ENCODE measurements at places on chromosomes 16 and 17.

DNA sequence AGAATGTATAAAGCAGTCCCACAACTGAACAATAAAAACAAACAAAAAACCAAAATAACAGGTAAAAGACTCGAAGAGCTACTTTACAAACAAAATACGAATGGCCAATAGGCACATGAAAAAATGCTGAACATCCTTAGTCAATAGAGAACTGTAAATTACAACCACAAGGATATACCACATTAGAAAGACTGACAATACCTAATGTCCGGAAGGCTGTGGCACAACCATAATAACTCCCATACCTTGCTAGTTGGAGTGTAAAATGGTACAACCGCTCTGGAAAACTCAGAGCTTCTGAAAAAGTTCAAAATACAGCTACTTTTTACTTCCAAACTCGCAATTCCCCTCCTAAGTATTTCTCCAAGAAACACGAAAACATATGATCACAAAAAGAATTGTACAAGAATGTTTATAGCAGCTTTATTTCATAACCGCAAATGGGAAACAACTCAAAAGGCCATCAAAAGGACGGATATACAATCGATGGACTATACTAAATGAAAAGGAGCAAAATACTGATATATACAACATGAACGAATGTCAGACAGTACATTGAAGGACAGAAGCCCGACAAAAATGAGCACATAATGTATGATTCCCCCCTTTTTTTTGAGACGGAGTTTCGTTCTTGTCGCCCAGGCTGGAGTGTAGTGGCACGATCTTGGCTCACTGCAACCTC is 2.3 kb downstream of the TP53 start:
- no peak for DNase-seq

- DNase-seq, result peak; percentile 53
Observed at GRCh38 chr17:39920218-39921210, 2.1 kb upstream of the GSDMB start.

DNA sequence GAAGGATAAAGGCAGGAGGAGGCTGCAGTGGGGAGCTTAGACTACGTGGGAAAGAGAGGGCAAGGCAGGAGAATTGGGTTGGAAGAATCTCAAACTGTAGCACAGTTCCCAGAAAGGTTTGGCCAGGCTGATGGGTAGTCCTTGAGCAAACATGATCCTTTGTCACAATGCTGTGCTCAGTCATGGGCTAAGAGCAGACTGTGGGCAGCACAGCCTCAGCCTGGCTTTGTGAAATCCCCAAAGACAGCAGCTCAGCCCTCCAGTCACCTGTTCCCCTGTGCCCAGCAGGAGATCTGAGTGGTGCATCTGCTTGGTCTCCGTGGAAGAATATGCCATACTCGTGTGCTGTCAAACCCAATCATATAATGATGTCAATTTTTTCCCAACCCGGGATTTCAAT is 10.6 kb upstream of the ENGASE start:
- no peak for DNase-seq

GRCh38 chr16:57128771-57129389 is 36.5 kb downstream of the CPNE2 start:
- DNase-seq, result no peak

- DNase-seq, result no peak
Observed at GRCh38 chr17:52789829-52790228, 631.3 kb upstream of the CA10 start.

DNA sequence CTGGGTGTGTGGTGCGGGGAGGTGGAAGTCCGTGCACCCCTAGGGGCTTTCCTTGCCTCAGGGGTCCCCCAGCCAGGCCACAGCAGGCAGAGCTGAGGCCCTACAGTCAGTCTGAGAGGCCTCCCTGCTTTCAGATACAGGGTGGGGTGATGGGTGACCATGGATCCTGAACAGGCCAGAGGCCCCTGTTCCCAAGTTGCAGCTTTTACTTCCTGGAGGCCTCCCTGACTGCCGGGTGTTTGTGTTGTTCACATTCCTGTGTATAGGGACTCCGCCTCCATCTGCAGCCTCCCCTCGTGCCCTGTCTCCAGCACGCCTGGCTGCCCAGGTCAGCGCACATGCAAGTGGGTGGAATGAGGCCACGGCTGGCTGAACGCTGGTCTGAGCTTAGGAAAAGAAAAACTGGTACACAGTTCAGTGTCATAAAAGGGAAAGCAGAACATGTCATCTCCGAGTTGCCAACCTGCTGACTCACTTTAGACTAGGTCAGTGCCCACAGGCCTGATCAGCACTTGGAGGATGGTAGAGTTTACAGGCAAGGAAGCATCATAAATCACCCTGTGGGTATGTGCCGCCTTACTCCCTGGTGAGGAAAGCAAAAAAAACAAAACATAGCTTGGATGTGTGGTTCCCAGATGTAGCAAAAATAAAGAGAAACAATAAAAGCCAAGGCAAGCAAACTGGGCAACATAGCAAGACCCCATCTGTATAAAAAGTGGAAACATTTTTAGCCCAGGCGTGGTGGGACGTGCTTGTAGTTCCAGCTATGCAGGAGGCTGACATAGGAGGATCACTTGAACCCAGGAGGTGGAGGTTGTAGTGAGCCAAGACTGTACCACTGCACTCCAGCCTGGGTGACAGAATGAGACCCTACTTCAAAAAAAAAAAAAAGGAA is 6.2 kb upstream of the SLC7A6 start:
- DNase-seq, result peak; percentile 63

- DNase-seq, result no peak
Observed at GRCh38 chr17:82962163-82962720, 117.2 kb upstream of the METRNL start.

DNA sequence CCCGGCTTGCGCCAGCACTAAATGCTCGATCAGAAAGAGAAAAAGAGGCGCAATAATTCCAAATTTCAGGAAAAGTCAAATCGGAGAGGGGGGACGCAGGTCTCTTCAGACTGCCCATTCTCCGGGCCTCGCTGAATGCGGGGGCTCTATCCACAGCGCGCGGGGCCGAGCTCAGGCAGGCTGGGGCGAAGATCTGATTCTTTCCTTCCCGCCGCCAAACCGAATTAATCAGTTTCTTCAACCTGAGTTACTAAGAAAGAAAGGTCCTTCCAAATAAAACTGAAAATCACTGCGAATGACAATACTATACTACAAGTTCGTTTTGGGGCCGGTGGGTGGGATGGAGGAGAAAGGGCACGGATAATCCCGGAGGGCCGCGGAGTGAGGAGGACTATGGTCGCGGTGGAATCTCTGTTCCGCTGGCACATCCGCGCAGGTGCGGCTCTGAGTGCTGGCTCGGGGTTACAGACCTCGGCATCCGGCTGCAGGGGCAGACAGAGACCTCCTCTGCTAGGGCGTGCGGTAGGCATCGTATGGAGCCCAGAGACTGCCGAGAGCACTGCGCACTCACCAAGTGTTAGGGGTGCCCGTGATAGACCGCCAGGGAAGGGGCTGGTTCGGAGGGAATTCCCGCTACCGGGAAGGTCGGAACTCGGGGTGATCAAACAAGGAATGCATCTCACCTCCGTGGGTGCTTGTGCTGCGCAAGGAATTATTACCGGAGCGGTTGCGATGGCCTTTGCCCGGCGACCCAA is 4.0 kb upstream of the DLX4 start:
- no peak for DNase-seq

- DNase-seq, result no peak
Observed at GRCh38 chr17:63492940-63493339, 16.1 kb downstream of the ACE start.

- DNase-seq, result no peak
Observed at GRCh38 chr17:42127414-42127813, 4.8 kb downstream of the HSPB9 start.

DNA sequence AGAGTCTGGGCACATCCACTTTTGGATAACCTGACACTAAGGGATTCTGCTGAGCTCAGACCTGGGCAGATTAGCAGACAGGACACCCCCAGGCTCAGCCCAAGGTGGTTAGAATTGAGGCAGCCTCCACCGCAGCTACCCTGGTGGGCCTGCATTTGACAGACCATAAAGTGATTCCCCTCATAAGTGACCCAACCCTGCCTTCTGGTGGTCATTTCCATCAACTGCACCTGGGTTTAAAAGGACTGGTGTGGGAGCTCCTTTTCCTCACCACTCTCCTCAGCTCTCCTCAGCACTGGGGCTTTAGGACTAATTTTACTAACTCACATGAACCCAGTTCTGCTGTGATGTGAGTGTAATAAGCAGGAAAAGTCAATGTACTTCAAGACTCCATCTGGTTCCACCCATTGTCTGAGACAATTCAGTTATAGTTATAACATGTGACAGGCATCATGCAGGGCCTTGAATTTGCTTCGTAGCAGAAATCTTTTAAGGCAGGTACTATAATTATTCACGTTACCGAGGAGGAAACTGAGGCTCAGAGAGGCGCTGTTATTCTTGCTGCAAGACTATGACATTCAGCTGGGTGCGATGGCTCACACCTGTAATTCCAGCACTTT is 42.5 kb downstream of the MYH3 start:
- DNase-seq, result peak; percentile 16

GRCh38 chr16:62038646-62039045 is 2.4 kb upstream of the CDH8 start:
- DNase-seq, result no peak

- no peak for DNase-seq
Observed at GRCh38 chr16:84950906-84951305, 60.4 kb downstream of the ZDHHC7 start.

DNA sequence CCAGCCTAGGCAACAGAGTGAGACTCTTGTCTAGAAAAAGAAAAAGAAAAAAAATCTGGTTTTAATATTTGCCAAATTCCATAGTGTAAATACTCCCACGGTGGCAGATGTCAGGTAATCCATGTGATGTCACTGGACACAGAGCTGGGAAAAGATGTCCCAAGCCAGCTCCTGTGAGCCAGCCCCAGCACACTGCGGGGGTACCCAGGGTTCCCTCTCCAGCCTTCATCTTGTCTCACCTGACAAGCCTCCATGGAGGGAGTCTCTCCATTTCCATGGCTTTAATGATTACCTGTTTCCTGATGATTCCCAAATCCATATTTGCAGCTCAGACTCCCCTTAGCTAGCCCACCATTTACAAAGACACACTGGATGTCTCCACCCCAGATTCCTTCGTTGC is 4.6 kb downstream of the CD300LB start:
- no peak for DNase-seq

GRCh38 chr16:53257001-53257400 is 177.3 kb upstream of the RBL2 start:
- DNase-seq, result no peak

- DNase-seq, result no peak
Observed at GRCh38 chr16:14378689-14379467, 251.2 kb downstream of the PARN start.

- no peak for DNase-seq
Observed at GRCh38 chr17:32995416-32996045, 3.9 kb downstream of the SPACA3 start.

DNA sequence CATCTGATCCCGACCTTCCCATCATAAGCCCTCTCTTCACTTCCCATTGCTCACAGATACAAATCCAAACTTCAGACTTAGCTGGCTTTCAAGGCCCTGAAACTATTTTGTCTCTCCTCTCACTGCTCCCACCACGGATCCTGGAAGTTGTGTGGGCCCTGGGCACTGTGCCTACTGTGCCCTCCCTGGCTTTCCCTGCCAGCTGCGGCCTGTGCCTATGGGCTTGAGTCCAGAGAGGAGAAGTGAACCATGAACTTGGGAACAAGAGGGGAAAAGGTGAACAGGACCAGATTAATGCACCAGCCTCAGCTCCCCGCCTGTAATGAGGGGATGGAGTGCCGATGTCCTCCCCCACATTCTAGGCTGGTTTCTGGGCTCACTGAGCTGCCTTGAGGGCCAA is 18.9 kb upstream of the KCNJ12 start:
- DNase-seq, result no peak

DNA sequence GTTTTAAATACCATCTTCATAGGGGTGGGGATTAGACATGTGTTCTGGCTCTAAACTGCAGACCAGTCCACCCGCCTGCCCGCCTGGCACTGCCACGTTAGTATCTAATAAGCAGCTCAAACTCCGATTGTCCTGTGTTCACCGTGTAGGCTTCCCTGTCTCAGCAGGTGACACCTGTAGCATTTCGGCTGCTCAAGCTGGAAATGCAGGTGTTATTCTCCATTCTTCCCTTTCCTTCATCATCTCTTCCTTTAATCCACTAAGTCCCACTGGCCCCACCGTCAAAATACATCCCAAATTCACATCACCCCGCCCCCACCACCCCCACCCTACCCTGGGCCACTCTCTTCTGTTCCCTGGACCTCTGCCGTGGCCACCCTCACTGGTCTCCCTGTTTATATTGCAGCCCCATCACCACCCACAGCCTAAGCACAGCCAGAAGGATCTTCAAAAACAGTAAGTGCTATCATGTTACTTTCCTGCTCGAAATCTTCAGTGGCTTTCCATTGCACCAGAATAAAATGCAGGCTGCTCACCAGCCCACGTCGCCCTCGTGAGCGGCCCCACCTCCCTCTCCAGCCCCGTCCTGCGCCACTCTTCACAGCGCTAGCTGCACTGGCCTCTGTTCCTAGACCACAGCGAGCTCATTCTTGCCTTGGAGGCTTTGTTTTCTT is 65.1 kb downstream of the RTN4RL1 start:
- DNase-seq, result no peak

DNA sequence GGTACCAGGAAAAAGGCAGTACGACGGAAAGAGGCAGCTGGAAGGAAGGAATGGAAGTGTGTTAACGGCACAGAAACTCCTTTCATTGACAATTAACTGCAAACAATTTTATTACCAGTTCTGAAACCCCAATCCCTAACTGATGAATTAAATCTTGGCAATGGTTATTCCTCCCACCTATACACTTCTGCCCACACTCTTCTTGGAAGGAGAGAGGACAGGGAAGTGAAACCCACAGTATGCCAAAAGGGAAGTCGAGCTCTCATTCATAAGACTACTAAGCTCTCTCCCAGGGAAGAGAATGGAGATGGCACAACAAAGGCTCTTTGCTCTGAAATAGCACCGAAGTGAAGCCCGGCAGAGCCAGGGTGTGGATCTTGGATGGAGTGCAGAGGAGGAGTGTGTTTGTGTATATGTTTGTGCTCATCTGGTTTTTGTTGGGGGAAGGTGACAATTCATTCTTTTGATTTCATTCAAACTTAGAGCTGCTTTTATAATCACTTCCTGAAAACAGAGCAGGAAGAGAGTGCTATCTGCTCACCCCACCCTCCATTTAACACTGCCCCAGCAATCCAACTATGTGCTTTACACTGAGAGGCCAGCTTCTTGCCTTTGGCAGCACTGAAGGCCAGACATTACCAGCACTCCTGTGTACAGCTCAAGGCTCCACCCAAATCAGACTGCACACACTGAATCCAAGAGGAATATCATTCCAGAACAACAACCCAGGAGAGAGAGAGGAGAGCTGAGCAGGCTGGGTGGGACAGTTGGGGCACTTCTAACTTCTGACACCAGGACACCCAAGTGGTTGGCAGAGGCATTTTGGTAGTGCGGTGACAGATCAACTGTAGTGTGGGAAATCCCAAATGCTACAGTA is 68.7 kb downstream of the HIC1 start:
- DNase-seq, result no peak

DNA sequence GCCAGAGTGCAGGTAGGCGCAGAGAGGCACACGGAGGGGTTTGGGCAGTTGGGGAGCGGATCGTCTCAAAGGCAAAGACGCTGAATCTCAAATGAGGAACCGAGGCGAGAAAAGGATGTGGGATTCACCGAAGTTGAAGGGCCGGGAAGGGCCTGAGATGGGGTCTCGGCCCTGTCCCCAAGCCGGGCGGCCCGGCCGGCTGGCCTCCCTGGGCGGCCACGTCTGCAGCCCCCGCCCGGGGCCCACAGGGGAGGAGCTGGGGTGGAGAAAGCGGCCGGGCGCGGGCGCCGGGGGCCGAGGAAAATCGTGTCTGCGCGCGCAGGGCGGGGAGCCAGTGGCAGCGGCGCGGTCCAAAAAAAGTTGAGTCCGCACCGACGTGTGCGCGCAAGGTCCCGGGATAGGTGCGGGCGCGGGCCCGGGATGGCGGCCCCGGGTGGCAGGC is 458 bp downstream of the SLC12A4 start:
- DNase-seq, result peak; percentile 22
